NCI-H2227 treated with DMSO at 0.1 percent for 48 hours (cell line): ENCODE measurements at places on chromosomes 16 and 17.

DNA sequence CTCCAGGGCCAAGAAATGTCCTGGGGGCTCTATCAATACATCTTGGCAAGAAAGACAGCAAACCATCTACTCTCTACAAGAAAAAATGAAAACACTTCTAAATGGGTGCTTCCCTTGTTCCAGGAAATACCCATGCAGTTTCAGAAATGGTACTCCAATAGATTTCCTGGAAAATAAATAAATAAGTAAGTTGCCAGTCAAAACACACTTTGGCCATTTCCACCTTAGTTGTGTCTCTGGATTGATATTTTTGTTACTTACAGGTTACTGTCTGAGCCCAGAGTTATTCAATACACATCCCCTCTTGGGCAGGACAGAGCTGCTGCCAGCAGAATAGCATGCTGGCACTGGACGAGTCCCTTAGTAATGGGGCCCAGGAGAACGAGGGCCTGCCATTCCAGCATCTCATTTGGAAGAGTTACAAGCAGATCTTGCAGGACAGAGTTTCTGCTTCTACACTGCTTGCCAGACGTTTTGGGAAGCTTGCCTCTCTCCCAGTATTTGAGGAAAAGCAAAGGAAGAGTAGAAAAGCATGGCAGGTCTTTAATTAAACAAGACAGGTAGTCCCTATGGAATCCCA lies 100.5 kb downstream of the SMG6 start:
- DNase-seq, result no peak

- DNase-seq, result no peak
These were observed 511.3 kb upstream of the HSBP1 start for GRCh38 chr16:83296505-83296904.

- DNase-seq, result no peak
These were observed 189.1 kb downstream of the CEP112 start for GRCh38 chr17:66002812-66003211.

DNA sequence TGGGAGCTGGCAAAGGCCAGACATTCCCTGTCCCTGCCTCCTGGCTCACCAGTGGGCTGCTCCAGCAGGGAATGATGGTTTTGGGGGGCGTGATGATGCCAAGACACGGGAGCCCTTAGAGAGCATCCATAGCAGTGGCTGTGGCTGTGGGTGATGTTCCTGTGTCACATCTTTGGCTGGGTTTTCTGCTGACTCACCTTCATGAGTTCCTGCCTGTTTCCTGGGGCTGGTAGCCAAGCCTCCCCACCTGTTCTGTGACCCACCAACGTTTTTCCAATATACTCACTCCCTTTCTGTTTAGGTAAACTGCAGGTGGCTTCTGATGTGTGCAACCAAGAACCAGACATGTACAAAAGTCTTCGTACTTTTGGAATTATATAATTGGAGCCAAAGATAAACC lies 16.5 kb upstream of the NF1 start:
- no peak for DNase-seq

DNA sequence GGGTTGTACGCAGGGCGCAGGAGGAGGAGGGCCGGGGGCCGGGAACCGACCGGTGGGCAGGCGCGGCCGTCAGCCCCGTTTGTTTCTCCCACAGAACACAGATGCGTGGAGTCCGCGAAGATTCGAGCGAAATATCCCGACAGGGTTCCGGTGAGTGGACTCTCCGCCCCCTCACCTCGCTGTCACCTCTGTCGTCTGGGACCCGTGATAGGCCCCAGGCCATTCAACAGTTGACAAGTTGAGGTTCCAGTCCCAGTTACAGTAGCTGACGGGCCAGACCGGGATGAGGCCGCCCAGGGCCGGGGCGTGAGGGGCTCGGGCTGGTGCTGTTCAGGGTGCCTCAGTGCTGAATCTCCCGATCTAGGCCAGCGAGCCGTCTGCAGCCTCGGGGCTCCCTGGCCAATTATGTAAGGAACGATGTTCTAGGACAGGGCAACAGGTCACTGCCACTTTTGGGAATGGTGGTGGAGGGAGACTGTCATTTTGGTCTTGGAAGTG lies 628 bp downstream of the GABARAPL2 start:
- no peak for DNase-seq

DNA sequence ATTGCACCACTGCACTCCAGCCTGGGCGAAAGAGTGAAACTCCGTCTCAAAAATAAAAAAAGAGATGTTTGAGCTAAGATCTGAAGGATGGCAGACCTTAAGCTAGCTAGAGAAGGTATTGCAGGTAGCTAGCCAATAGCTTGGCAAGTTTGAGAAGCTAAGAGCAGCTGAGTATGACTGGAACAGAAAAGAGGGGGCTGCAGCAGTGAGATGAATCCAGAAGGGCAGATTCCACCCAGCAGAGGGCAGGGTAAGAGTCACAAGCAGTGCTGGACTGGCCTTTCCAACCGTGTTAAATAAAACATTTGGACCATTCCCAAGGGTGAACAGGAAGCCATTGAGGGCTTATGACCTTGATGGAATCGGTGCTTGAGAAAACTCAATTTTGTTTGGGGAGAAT lies 5.7 kb upstream of the PHAF1 start:
- DNase-seq, result no peak

DNA sequence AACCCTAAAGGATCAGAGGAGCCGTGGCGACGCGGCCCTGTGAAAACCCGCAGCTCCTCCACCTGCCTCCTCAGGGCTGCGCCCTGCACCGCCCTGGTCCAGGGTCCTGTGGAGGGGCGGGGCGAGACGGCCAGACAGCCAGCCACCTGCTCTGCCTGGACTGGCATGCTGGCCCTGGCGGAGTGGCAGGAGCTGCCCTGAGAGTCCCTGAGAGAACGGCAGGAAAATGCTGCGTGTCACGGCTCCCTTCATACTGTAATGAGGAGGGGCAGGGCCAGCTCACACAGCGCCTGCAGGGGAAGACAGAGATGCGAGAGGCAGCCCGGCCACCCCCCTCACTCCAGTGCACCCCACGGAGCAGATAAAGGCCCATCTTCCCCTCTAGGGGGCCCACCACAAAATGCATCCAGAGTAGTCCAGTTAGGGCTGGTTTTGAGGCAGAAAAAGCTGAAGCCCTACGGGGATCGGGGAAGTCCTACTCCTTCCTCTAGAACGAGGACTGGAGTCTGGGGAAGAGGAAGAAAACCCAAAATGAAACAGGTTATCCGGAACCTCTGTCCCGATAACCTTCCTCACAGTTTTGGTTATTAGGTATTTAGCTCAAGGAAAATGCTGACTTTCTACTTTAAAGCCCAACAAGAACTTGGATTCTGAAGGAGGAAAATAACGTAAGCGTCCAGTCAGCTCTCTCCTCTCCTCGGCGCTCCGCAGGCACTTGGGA lies 97.6 kb upstream of the DNAH17 start:
- peak; percentile 5 for DNase-seq

DNA sequence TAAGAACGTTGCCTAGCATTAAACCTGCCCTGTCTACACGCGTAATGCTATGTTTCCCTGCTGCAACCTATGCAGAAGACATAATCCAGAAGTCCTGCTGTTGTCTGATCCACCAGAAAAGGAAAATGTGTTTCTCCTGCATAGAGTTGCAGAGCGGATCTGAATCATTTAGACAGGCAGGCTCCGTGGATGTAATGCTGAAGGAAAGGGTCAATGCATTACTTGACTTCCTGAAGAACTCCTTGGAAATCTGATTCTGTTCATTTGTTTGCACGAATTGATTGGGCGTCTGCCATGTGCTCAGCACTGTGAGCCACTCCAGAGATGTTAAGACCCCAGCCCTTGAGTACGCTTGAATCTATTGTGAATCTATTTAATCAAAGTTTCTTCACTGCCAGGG lies 83.4 kb downstream of the FOXL1 start:
- no peak for DNase-seq

GRCh38 chr16:49482690-49483089 lies 109.1 kb downstream of the C16orf78 start:
- no peak for DNase-seq

DNA sequence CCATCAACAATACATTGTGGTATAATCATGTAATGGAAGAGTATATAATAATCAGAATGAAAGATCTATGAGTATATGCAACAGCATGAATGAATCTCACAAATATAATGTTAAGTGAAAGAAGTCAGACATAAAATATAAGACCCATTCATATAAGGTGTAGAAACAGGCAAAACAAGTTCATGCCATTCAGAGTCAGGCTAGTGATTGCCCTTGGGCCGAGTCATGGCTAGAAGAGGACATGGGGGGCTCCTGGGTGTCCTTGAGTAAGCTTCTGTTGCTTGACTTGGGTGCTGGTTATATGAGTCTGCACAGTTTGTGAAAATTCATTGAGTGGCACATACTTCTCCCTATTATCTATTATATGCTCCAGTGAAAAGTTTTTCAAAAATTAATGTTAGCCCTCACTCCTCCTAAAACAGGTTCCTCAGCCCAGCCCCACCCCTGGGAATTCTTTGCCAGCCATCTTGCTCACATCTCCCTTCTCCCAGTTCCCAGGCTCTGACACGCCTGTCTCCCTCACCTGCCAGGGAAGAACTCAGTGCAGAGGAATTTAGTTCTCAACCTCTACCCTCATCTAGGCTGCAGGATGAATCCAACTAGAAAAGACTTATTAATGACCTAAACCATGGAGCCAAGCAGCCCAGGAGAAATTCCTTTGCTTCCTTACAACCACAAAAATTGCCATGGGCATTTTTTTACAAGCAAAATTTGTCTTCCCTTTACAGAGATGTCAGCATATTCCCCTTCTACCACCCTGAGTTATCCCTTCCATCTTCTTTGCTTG lies 52.4 kb upstream of the NFAT5 start:
- DNase-seq, result no peak

DNA sequence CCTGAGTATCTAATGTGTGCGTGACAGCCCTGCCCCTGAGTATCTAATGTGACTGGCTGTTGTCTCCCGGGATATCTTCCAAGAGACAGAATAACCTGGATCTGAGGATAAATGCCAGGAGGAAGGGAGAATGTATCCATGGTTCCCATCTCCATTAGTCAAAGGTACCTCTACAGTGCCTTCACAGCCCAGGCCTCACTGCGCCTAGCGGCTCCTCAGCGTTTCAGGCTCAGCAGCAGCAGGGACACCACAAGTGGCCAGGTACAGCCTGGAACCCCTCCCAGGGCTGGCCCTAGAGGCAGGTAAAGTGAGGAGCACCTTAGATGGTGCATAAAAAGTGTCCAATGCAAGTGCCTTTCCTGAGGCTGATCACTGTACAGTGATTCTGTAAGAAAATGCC lies 32.0 kb downstream of the SOCS3 start:
- no peak for DNase-seq

DNA sequence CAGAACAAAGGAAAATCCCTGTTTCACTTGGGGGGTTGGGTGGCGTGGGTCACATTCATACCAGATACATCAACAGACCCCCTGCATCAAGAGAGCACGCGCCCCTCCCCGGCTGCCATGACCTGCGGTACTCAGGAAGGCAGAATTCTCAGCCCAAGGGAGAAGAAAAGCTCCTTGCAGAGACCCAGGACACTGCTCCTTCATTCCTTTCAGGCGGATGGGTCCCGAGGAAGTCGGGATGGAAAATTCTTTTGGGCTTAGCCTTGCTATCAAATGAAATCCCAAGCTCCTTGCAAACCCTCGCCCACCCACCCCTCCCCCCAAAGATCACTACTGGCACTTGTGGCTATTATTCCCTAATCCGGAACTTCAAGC lies 40.6 kb downstream of the HIC1 start:
- no peak for DNase-seq

DNA sequence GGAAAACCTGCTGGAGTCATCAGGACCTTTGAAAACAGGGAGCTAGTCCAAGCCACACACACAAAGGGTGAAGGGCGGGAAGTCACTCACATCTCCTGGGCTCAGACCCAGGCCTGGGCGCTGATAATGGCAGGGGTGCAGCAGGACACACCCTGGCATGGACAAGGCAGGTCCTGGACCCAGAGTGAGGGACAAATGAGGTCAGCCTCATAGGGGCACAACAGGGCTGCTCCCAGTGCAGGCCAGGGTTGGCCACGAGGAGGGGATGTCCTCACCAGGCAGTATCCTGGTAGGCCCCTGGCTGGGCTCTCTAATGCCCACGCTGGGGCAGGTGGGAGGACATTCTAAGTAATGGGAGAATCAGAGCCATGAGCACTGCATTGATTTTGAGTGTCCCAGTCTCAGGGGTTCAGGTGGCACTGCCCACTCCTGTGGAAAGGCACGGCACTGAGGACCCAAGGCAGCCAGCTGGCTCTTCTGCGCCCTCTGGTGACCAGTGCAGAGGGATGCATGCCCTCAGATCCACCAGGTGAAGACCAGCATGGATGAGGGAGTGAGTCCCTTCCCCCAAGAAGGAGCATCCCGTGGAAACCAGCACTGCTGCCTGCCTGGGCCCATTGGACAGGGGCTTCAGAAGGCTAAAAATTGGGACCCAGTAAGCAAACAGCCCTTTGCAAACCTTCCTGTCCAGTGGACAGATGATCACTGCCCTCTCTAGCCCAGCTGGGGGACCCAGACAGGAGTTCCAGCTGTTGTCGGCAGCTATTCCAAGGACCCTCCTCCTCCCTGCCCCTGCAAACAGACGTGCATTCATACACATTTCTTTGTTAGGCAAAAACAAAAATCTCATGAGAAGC lies 23.4 kb upstream of the SREBF1 start:
- DNase-seq, result peak; percentile 16

DNA sequence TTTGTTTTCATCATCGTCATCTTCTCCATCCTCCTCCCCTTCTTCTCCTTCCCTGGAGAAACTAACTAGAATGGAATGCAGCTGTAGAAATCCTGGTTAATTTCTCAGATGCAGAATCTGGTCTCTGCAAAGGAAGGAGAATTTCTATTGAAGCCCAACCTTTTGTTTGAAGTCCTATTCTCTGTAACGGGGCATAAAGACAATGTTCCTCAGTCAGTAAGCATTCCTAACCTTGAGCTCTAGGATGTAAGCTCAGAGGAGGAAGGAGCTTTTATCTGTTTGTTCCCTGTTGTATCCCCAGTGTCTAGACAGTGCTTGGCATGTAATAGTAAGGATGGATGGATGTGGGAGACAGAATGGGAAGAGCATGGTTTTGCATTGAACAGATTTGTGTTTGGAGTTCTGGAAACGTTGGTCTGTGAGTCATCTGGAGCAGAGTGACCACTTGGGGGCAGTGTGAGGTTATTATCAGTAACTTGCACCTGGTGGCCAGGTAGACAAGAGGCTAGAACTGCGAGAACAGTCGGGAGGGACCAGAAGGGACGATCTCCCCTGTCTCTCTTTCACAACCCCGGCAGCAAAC lies 363.7 kb downstream of the SNX29 start:
- no peak for DNase-seq
